ENCODE measurements at places on chromosomes 13 and 19.

GRCh38 chr13:97429681-97430081, 4.3 kb upstream of the RAP2A start:
- DNase-seq = no peak

DNA sequence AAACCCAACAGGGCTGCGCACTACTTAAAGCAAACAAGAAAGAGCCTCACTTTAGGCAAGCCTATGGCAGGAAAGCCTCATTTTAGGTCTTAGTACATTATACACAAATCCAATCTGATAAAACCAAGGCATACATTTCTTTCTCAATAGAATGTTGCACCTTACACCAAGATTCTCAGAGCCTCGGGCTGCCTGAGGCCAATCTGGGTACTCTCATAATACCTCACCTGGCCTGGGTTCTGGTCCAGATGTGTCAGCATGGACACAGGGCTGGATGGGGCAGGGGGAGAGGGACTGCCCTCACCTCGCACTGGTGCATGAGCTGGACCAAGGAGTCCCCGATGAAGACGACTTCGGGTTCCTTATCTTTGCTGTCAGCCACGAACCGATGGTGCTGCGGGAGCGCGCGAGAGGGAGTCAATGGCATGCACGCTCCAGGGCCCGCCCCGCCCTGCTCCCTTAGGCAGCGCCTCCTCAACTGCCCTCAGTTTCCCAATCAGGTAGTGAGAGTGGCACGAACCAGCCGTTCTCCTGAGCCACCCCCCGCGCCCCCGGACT, at the start of gene PRR19:
TSS of gene PRR19 (plus strand) at position 487 of the 558 bp plus-strand sequence. CDS start 7,453 bp downstream, outside the sequence.
- no peak for DNase-seq

DNA sequence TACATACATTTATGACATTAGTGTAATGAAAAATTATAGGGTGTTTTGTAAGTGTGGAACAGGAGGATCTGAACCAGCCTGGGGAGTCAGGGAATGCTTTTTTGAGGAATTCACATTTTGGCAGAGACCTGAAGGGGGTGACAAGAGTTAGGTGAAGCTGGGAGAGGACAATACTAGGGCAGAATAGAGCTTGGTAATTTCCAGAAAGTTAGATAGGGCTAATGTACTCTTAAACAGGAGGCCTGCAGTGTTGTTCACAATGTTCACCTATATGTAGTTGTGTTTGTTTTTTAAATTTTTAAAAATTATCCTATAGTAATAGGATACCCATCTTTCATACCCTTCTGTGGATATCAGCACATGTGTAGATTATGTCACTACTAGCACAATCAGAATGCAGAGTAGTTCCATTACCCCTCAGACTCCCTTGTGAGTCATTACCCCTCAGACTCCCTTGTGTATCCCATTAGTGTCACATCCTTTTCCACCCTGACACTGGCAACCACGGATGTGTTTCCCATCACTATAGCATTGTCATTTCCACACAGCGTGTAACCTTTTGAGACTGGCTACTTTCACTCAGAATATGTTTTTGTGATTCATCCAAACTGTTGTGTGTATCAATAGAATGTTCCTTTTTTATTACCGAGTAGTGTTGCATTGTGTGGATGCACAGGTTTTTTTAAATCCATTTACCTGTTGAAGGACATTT, 43.1 kb downstream of the PCCA start:
- DNase-seq = peak; percentile 95

GRCh38 chr19:31648347-31648746, 299.1 kb upstream of the TSHZ3 start:
- DNase-seq = no peak

DNA sequence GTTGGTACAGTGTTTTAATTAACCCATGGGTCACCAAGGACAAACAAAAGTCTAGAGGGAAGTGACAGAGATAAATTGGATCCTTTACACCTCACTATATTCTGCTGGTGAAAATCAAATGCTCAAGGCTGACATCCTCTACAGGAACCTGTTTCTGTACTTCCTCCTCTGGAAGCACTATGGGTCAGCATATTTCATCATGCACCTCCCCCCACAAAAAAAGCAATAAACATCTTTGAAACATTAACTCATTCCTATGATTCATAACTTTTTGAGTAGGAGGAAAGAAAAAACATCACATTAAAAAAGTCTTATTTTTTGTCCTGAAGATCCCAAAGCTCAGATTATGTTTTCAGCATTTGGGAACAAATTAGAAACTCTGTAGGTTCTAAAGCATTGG, 588.3 kb upstream of the SGCG start:
- peak; percentile 10 for DNase-seq

DNA sequence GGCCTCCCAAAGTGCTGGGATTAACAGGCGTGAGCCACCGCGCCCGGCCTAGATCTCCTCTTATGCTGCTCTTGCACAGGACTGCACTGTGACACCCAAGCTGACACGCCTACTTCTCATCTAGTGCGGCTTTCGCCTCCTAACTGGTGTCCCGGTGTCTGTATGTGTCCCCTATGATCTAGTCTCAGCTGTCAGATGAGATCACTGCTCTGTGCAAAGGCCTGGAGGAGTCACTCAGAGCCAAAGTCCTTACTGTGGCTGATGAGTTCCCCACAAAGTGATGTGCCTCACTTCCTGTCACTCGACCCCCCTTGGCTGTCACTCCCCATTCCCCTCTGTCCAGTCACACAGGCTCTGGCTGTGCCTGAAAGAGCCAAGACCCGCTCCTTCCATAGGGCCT, 2.5 kb downstream of the ZNF556 start:
- no peak for DNase-seq

DNA sequence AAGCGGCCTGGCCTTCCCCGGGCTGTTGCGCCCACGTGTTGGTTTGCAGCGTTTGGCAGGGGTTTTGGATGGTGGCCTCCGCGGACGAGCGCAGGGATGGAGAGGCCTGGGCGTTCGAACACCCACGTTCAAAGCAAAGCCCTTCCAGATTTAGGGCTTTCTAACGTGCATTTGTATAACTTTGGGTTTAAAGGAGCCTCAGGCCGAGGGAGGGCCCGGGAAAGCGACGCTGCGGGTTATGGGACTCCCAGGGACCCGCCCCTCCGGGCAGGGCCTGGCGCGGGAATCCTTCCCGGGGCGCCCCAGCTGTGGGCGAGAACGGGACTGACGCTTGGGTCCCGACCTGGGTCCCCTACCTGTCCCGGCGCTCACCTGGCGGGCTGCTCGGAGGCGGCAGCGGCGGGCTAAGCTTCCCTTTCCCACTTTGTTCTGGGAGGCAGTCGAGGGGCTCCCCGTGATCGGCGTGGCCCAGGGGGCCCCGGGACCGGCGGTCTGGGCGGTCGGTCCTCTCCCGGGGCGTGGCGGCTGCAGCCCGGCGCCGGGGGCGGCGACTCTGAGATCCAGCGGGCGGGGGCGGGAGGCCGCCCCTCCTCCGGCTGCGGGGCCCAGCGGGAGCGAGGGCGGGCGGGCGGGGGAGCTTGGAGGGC, at the start of gene FBXO17:
TSS of gene FBXO17 (minus strand) at position 529 of the 647 bp plus-strand sequence. CDS start 25,423 bp downstream, outside the sequence.
- no peak for DNase-seq

GRCh38 chr13:46519182-46519581, 33.8 kb upstream of the LRCH1 start:
- DNase-seq = no peak

DNA sequence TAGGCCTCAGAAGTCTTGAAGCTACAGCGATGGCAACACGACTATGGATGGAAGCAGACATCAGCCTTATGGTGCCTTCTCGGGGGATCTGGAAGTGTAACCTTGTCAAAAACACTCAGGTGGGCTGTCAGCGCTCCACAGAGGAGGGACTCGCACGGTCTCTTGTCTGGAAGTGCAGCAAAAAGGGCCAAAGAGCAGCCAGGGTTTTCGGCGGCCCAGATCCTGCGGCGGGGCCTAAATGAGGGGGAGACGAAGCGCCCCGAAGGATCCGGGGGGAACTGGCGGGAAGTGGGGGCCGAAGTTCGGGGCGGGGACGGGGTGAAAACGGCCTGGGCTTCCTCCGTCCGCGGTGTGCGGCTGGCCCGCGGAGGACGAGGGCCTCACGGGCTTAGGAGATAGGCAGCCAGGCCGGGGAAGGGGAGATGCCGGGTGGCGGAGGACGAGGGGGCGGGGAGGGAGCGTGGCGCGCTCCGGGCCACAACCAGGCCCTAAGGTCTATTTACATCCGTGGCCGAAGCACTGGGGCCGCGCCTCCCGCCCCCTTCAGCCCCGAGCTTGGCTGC, 637 bp downstream of the RANBP3 start:
- DNase-seq = no peak

DNA sequence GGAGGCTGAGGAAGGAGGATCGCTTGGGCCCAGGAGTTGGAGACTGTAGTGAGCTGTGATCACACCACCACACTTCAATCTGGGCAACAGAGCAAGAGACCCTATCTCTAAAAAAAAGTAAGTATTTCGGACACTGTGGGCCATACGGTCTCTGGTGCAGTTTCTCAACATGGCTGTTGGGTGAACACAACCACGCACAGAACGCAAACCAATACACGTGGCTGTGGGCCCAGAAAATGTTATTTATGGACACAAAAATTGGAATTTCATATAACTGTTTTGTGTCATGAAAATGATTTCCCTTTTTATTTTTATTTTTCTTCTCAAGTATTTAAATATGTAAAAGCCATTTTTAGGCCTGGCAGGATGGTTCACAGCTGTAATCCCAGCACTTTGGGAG, 19.5 kb downstream of the LDLR start:
- no peak for DNase-seq

DNA sequence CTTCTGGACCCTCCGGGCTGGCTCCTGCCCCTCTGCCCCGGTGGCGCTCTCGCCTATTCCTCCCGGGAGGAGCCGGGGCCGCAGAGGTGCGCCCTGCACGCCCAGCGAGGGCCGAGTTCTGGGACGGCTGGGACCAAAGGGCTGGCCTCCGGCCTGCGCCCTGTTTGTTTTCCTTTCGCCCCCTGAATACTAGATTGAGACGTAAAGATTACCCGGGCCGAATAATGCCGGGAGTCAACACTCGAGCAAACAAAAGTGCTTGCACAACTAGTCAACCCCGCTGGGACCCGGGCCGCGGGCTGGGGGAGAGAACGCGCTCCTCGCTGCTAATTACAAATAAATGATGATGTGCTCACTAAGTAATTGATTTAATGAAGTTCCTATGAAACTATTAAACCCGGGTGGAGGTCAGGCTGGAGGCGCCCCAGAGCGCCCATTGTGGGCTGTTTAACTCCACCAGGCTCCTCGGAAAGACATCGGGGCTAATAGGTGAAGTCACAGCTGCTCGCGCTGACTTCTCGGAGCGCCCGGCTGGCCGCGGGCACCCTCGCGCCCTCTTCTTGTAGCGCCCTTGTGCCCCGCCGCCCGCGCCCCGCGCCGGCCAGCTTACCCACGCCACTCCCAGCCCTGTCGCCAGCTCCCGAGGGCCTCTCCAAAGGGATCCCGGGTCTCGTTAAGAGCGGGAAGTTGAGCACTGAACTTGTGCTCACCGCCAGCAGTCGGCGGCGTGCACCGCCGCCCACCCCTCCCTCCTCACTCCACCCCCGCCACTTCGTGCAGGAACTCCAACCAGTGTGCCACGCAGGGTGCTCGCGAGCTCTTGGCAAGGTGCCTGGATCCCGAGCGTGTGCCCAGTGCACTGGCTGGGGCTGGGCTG, 14.9 kb downstream of the ZIC5 start:
- DNase-seq = no peak

DNA sequence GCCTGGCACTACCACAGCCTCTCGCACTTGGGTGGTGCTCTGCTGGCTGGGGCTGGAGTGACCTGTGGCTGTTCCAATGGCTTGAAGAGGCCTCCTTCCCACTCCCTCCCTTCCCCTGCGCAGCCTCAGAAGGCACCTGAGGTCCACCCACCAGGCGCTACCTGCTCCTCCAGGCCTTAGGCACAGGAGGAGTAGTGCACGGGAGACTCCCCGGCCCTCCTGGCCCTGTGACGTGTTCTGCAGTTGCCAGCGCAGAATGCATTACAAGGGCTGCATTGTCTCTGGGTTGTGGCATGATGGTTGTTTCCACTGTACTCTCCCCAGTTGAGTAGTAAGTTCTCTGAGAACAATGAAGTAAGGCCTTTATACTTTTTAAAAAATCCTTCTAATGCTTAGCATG, 128.6 kb downstream of the TEX29 start:
- DNase-seq = no peak

GRCh38 chr19:44576843-44577565, 36.4 kb upstream of the IGSF23 start:
- no peak for DNase-seq

GRCh38 chr19:29665215-29665825, at the start of gene PLEKHF1:
Gene PLEKHF1 (plus strand): TSS chr19:29665461. CDS start chr19:29673840, 8,379 bp downstream.
- DNase-seq = no peak

GRCh38 chr13:41590122-41590521, 132.8 kb downstream of the RGCC start:
- DNase-seq = no peak

- no peak for DNase-seq
Observed at GRCh38 chr19:56101746-56102535, 19.2 kb downstream of the ZNF787 start.

- no peak for DNase-seq
Observed at GRCh38 chr13:28469316-28469715, 25.6 kb downstream of the FLT1 start.

All from non-pigmented ciliary epithelial cell (primary cell).